ENCODE measurements at places on chromosomes 5 and 9.

DNA sequence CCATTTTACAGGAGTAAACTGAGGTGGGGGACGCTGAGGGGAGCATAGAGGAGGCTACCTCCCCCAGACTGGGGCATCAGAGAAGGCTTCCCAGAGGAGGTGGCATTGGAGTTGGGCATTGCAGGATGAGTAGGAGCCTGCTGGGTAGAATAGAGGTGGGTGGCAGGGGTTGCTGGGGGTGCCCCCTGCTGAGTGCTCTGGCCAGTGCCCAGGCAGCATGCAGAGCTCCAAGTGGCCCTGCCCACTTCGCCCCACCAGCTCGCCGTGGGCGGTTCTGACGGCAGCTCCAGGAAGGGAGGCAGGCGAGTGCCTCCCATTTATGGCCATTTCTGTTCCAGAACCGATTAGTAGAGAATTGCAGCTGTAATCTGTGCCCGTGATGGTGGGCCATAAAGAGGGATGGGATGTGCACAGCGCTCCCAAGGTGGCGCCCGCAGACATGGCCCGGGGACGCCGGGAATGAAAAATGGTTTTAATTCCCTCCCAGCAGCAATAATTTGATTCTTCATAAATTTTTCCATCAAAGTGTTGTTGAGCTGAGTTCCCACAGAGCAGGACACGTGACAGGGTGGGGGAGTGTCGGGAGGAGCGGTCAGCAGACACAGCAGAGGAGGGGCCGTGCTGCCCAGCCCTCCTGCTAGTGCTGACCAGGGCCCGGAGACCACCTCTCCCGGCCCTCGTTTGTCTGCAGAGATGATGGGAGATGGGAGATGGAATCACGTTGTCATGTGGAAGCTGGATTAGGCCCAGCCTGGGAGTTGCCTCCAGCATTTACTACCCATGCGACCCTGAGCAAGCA is 75.5 kb downstream of the LMX1B start:
- no peak for DNase-seq

GRCh38 chr5:34771076-34771475 is 67.9 kb upstream of the TTC23L start:
- DNase-seq, result no peak

DNA sequence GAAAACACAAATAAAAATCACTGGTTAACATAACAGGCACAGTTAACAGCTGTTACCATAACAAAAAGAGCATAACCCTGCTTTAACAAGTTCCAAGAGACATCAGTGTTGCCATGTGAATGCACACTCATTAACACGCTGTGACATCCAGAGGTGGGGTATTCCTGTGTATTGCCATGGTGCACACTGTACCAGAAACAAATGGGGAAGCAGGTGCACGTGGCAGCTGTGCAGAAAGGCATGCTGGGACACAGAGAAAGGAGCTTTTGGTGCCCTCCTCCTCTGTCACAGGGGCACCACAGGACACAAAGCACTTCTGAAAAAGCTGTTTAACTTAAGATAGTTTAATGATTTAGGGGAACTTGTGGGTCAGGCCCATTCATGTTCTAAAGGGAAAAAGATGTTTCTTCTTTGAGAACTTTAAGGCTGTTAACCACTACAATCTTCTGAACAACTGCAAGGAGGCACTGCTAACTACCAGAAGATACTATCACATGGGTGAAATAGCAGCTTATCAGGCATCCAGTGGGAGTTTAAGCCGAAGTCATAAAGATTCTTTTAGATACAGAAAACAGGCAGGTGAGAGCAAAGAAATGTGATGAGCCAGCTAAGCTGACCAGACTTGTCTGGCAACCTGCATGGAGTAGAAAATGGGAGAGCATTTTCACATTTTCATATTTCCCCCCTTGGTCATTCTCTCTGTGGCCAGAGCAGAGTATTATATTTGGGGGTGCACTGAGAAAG is 56.4 kb upstream of the GOLPH3 start:
- no peak for DNase-seq

- DNase-seq, result no peak
These were observed 70.4 kb downstream of the ANGPTL2 start for GRCh38 chr9:127051881-127052595.

DNA sequence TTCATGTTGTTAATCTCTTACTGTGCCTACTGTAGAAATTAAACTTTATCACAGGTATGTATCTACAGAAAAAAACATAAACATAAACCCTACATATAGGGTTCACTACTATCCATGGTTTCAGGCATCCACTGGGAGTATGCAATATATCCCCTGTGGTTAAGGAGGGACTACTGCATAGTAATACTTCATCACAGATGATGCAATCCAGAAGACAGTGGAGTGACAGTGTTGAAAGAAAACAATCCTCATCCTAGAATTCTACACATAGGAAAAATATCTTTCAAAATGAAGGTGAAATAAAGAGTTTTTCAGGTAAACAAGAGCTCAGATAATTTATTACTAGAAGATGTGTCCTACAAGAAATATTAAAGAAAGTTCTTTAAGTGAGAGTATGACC is 105.9 kb downstream of the HOMER1 start:
- DNase-seq, result no peak

Measured in NCI-H2081 treated with DMSO at 0.1 percent for 48 hours (cell line).